Cardiac atrium fibroblast (primary cell): ENCODE measurements at places on chromosomes 16 and 17. TPM values are rescaled to one million over a fixed set of nuclear protein-coding genes. Genes with fewer than 3 reads are reported as not detected.

Gene SOCS7
- total RNA-seq: 6.3 and 13.4 TPM in 2 replicates

Gene FBXO39
- total RNA-seq: not detected in 2 replicates

Gene CLEC18C
- not detected in 2 replicates for total RNA-seq

Gene KRTAP9-3
- total RNA-seq: not detected in 2 replicates

Gene HSD17B1
- total RNA-seq: 2.1 and 6.0 TPM in 2 replicates

Gene PLXDC1
- 0.49 and 0.54 TPM in 2 replicates for total RNA-seq

Gene ITGAX
- not detected in 2 replicates for total RNA-seq

Gene HOXB1
- total RNA-seq: not detected in 2 replicates

Gene ITGB3
- total RNA-seq: 9.4 and 12.8 TPM in 2 replicates

Gene CNGB1
- total RNA-seq: not detected in 2 replicates

Gene TXNDC11
- total RNA-seq: 29.2 and 55.2 TPM in 2 replicates

Gene RAB37
- 1.1 and 5.8 TPM in 2 replicates for total RNA-seq

Gene MMP25
- not detected in 2 replicates for total RNA-seq

Gene STX4
- 22.9 and 25.9 TPM in 2 replicates for total RNA-seq

Gene SDR42E1
- not detected in 2 replicates for total RNA-seq

Gene NPIPA3
- not detected in 2 replicates for total RNA-seq
